ENCODE measurements at places on chromosomes 5 and 9.

GRCh38 chr9:116049456-116049855 lies 104.1 kb upstream of the PAPPA start:
- no peak for DNase-seq

DNA sequence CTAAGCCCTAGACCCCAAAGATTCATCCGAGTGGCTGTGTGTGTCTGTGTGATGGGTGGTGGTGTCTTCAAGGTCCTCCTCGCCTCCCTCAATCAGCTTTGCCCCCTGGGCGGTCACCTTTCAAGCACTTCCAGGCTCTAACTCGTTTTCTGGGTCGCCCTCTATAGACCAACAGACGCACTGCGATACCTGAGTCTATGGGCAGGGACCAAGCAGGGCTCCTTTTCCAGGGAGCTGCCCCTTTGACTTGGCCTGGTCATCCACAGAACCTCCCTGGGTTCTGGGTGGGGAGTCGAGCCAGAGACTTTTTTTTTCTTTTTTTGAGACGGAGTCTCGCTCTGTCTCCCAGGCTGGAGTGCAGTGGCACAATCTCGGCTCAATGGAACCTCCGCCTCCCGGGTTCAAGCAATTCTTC lies 1.1 kb downstream of the SLC27A4 start:
- no peak for DNase-seq

GRCh38 chr9:92950359-92950955 lies 3.1 kb downstream of the FGD3 start:
- DNase-seq = no peak

DNA sequence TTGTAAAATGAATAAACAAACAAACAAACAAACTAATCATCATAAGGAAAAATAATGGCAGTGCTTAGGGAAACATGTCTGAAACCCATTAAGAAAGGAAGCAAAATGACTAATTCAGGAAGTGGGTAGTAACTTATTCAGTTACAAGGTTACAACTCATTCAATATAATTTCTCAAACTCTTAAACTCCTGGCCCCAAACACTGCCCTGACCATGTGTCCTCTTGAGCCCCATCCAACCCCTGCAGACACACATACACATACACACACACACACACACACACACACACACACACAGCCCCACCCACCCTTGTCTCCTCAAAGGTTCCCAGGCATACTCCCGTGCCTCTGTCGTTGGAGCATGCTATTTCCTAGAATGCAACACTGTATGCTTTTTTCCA lies 193.9 kb downstream of the SEC61B start:
- peak; percentile 80 for DNase-seq

DNA sequence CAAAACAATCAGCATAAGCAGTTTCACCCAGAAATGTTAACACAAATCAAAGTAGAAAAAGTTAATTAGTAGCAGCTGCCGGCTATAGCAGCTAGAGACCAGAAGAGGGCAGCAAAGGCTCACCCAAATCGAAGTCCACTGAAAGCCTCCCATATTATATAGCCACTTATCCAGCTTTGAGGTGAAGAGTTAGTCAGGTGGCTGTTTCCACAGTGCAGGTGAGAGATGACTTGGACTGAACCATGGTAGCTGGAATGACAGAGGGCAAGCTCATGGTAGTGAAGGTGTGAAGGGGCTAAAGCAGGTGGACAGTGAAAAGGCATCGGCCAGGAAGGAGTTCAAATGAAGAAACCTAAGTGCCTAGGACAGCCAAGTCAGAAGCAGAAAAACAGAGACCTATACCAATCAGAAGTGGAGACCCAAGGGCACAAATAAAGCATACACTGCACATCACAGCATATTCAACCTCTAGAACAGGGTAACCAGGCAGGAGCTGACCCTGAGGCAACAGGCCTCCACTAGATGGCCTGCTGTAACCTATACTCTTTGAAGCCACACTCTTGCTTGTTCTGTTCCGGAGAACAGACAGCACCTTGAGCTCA lies 7.2 kb upstream of the RNF38 start:
- DNase-seq = peak; percentile 27

- no peak for DNase-seq
These were observed 271.4 kb downstream of the ELAVL2 start for GRCh38 chr9:23554686-23555085.

DNA sequence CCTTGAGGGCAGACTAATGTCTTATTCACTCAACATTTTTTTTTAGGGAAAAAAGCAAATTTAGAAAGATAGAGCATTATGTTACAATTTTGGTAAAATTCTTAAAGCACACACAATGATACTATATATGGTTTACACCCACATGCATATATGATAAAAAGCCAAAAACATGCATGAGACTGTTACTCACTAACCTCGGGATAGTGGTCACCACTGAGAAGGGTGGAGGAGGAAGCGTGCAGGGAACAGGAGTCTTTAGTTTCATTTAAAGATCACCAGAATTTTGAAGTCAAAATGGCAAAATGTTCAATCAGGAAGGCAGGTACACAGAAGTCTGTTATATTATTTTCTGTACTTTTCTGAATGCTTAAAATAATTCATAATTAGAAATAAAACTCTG lies 9.2 kb downstream of the ARL15 start:
- DNase-seq = no peak

GRCh38 chr9:134319306-134320125 lies 6.7 kb upstream of the RXRA start:
- DNase-seq = no peak

DNA sequence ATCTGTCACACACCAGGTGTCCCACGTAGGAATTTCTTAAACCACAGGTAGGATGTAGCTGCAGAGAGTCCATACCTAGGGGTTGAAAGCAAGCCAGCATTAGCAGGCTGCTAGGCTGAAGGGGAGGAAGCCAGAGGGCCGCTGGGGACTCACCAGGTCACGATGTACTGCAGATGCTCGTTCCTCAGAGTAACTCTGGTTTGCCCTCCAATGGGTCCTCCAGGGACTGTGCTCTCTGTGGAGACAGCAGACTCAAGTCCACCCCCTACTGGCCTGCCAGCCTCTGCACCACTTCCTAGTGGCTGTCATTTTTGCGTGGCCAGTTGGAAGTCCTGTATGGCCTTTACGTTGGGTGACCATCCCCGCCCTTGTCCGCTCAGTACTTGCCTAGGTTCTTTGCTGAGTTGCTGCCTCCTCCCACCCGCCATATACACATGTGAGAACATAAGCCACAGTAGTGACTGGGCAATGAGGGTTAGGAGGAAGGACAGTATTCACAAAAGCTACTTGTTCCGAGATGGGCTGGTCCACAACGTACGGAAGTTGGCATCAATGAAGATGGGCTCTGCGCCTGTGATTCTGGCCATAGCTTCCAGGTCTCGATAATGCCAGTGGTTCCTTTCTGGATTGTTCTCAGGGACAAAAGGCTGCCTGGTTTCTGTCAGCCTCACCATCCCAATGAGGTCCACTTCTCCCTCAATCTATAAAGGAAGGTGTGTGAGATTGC lies 4.1 kb downstream of the RPL7A start:
- peak; percentile 56 for DNase-seq

- no peak for DNase-seq
These were observed 328.0 kb downstream of the PDE4D start for GRCh38 chr5:59565551-59565950.

- DNase-seq = no peak
These were observed 708.6 kb upstream of the ZNF608 start for GRCh38 chr5:125455041-125455440.

GRCh38 chr9:137321726-137322361 lies 19.8 kb upstream of the NRARP start:
- DNase-seq = no peak

GRCh38 chr9:97517331-97518089 lies 16.0 kb downstream of the TMOD1 start:
- DNase-seq = no peak

DNA sequence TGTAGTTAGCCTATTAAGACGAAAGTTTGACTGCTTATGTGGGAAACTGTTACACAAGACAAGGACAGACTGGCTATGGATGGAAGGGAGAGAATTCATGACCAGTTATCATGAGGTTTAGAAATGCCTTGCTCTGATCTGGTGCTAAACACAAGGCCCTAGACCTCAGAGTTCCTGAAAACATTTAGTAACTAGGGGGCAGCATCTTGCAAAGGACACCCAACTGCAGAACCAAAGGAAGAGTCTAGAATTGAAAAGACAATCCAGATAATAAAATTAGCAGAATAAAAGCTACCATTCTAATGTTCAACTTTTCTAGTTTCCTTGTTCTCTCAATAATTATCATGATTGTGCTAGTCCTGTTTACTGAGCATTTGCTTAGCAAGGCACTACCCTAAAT lies 130.5 kb upstream of the GPR151 start:
- DNase-seq = no peak

GRCh38 chr5:2507611-2508010 lies 243.9 kb downstream of the IRX2 start:
- no peak for DNase-seq

DNA sequence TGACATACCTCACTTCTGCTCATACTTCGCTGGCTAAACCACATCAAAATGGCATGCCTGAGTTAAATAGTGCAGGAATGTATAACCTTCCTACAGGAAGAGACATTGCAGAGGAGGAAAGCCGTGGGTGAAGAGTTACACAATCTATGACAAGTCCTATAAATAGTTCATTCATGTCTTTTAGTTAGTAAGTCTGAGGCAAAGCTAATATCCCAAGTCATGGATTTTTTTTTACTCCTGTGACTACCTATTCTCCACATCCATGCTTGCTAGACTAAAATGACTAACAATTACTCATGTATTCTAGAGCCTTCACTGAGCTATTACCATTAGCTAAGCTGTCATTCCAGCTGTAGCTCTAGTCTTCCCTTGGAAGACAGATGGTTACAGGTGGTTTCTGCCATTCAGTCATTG lies 391.3 kb downstream of the NR2F1-AS1 start:
- peak; percentile 60 for DNase-seq

- DNase-seq = no peak
These were observed 163.9 kb upstream of the DMRT1 start for GRCh38 chr9:677461-678097.

- DNase-seq = peak; percentile 48
These were observed 88.2 kb downstream of the LIFR start for GRCh38 chr5:38468202-38468673.

- DNase-seq = no peak
These were observed 71.4 kb downstream of the RAPGEF6 start for GRCh38 chr5:131563434-131564228.

- no peak for DNase-seq
These were observed 99.8 kb downstream of the RPS23 start for GRCh38 chr5:82178378-82178777.

DNA sequence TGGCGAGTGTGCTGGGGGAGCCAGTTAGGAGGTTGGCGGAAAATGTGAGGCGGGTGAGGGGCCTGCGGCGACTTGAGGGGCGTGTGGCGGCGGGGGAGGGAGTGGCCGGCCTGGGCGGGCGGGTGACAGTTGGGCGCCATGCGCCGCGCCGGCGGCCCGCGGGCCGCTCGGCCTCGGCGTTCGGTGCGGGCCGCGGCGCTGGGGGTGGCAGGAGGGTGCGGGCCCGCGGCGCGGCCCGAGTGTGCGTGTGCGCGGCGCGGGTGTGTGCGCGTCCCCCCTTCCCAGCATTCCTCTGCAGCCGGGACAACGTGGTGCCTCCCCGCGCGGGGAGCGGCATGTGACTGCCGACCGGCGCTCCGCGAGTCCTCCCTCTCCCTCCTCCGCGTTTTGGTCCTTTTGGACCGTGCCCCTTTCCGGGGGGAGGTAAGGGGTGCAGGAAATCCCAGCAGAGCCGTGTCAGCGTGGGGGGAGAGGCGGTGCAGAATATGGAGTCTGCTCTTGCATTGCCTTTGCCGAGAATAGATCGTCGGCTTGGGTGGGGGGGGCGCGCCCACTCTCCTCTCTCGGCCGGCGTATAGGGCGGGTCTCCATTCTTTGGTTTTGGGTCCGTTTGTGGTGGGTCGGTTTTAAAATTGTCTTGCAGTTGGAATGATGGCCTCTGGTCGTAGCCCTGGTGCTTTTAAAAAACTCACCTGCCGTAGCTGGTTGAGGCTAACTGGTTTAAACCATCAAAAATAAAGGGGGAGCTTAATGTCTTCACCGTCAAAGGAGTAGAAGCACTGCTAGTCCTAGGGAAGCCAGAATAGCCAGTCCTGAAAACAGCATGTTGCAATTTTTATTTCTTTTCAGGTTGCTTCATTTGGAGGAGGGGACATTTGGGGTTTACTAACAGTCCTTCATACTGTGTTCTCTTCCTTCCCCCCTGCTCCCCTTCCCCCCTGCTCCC lies 2.0 kb downstream of the LARP1 start:
- no peak for DNase-seq

GRCh38 chr9:19946441-19947109 lies 157.7 kb upstream of the SLC24A2 start:
- no peak for DNase-seq

DNA sequence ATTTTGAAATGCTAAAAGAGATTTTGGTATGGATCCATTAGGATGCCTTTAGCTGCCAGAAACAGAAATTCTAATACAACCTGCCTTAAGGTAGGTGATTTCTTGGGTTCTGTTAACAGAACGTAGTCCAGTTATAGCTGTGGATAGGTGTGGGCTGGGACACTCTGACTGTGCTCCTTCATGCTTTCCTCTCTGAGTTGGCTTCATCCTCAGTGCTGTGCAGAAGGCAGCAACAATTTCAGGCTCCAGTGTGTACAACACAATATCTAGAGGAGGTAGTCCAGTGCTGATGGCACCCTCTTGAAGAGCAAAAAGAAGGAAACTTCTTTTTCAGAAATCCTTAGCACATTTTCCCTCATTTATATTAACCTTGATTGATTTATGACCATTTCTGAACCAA lies 34.4 kb downstream of the NNT start:
- no peak for DNase-seq

DNA sequence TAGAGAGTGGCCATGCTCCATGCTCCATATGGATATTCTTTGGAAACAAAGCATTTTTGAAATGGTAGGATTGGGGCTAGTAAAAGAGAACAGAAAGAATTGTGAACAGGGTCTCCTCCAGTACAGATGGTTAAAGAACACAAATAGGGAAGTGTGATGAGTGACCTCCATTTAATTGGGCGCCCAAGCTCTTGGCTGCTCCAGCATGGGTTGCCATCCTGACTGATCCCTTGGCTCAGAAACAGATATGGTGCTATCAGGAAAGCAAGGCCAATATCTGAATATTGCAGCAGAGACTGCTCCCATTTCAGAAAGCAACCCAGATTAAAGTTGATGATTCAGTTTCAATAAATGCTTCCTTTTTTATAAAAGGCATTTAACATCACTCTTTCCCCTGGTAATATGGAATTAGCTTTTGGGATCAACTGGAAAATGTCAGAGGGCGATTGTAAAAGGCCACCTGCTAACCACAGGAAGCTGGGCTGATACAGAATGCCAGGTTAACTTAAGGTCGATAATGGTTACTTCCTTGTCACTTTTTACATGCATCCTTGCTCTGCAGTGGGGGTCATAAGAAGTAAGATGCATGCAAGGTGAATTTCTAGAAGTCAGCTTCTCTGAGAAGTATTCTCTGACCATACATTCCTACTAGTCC lies 52.9 kb downstream of the TMC1 start:
- DNase-seq = no peak

Measured in HFF-Myc (cell line).